ENCODE measurements at places on chromosomes 11 and 22. TPM values are rescaled to one million over a fixed set of nuclear protein-coding genes. Genes with fewer than 3 reads are reported as not detected.

F2 gene
- total RNA-seq: not detected

GNAZ gene
- total RNA-seq: 1.9 TPM

XKR3 gene
- total RNA-seq: not detected

GGTLC2 gene
- not detected for total RNA-seq

ACTN3 gene
- total RNA-seq: not detected

RELA gene
- total RNA-seq: 54.9 TPM

OR51D1 gene
- not detected for total RNA-seq

OR5A1 gene
- total RNA-seq: not detected

SUSD2 gene
- 4.9 TPM for total RNA-seq

OSM gene
- 1.6 TPM for total RNA-seq

KDM4D gene
- total RNA-seq: 1.1 TPM

APOBEC3G gene
- 2.5 TPM for total RNA-seq

MGAT3 gene
- 2.9 TPM for total RNA-seq

TSGA10IP gene
- not detected for total RNA-seq

KRTAP5-1 gene
- not detected for total RNA-seq

OR5D13 gene
- not detected for total RNA-seq

PDE2A gene
- total RNA-seq: 34.2 TPM

UVRAG gene
- 13.2 TPM for total RNA-seq

All from right atrium auricular region (tissue), 2 donors.